Activated naive CD4-positive, alpha-beta T cell treated with Interleukin-2 at 50 U/mL for 16 hours (primary cell): ENCODE measurements at places on chromosomes 12 and 14.

GRCh38 chr12:2323532-2324255, 270.9 kb downstream of the CACNA1C start:
- DNase-seq, result no peak

DNA sequence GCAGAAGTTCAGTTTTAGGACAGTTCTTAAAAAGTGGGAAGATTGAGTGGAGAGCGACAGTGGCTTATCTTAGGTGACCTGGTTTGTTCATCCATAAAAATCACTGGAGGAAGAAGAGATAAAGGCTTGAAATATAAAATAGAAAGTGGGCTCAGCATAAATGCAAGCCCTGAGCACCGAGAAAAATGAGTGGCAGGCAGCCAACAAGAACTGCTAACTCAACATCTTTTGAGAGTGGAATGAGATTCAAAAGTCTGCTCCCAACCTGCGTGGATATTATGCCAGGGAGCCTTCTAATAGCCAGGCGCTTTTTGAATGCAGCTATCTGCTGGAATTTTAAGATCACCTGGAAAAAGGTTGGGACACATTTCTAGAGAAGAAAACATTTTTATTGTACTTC, 666.5 kb downstream of the FLRT2 start:
- DNase-seq, result no peak

DNA sequence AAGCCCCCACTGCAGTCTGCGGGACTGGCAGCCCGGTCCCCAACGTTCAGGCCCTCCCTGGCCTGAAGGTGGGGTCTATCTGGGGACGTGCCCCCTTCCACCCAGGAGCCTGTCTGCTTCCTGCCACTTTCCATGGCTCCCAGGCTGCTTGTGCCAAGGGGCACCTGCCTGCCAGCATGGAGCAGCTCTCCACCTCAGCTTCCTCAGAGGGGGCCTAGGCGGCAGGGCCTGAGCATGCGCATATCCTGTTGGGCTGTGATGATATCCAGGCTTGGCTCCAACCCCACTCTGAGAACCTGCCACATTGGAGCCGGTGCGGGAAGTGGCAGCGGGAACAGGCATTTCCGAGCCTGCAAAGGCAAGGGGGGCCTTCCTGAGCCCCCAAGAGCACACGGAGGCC, 57.4 kb downstream of the FUT8 start:
- no peak for DNase-seq

- DNase-seq, result no peak
Observed at GRCh38 chr12:122789637-122790036, 15.3 kb downstream of the CCDC62 start.

DNA sequence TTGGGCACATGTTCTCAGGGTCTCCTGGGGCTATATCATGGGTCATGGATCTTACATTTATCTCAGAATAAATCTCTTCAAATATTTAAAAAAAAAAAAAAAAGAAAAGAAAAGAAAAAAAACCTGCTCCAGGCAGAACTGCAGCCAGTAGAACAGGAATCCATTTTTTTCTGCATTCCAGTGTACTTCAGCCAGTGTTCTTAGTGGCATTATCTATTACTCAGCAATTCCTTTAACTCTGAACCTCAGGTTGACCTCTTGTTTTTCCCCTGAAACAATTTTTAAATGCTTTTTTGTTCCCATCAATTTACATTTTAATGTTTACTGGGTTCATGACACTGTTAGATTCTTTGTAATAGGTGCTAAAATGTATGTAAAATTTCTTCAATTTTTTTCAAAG, 66.7 kb upstream of the STXBP6 start:
- no peak for DNase-seq

DNA sequence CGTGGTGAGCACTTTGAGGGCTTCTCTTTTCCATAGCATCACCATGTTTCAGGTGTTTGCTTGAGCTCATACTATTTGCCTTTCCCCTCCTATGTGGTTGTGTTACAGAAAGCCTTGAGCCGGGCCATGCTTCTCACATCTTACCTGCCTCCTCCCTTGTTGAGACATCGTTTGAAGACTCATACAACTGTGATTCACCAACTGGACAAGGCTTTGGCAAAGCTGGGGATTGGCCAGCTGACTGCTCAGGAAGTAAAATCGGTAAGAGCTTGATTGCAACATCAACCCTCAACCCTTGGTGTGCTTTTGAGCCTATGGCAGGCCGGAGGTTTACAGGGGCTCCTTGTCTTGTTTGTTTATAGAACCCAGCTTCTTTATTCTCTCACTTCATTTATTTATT, 8.1 kb downstream of the LETMD1 start:
- no peak for DNase-seq

- no peak for DNase-seq
Observed at GRCh38 chr14:50534997-50535396, 2.6 kb upstream of the MAP4K5 start.

- no peak for DNase-seq
Observed at GRCh38 chr14:72452774-72453173, 441.1 kb downstream of the DPF3 start.

DNA sequence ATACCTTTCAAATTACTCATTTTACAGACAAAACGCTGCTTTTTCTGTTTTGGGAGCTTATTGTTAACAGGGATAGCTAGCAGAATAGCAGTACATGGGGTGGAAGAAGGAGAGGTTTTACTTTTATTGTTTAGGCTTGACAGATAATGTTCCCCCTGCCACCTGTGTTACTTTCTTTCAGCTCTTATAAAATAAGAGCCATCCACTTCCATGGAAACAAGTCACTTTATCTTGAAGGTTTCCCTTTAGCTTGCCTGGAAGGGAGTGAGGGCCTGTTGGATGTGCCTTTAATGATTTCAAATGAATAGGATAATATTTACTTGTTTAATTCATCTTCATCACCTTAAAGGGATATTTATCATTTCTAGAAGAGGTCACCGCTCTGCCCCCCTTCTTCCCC, 23.3 kb downstream of the GPATCH2L start:
- no peak for DNase-seq

DNA sequence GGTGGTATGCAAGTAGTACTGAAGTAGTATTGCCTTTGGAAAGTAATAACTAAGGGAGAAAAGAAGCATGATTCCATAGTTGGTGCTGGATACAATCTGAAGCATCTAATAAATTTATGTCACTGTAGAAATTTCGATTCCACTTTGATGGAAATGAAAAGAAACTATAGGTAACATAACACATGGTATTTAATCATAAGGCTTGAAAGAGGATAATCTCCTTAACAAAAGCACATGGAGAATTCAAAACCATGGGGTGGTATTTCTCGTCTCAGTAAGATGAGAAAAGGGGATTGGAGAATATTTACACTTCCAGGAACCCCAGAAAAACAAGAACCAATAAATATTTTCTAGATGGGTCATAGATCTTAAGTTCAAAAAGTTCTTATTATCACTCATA, 72.7 kb downstream of the NDUFA12 start:
- no peak for DNase-seq

DNA sequence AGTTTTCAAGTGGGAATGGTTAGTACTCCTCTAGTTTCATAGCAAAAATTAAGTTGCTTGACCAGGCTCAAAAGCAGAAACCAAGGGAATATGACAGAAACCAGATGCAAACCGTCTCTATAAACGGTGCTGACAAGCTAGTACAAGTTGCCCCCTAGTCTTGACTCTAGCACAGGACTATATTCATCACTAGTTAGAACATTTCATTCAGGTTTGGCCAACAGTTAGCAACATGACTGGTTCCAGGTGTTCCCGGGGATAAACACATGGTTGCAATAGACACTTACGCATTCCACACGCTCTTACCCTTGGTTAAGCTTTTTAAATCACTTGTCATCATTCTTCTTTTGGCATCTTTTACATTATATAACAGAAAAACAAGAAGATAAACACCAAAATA, 103.6 kb downstream of the SCFD1 start:
- DNase-seq, result no peak

- DNase-seq, result no peak
Observed at GRCh38 chr12:52400906-52401305, 5.2 kb downstream of the KRT82 start.

DNA sequence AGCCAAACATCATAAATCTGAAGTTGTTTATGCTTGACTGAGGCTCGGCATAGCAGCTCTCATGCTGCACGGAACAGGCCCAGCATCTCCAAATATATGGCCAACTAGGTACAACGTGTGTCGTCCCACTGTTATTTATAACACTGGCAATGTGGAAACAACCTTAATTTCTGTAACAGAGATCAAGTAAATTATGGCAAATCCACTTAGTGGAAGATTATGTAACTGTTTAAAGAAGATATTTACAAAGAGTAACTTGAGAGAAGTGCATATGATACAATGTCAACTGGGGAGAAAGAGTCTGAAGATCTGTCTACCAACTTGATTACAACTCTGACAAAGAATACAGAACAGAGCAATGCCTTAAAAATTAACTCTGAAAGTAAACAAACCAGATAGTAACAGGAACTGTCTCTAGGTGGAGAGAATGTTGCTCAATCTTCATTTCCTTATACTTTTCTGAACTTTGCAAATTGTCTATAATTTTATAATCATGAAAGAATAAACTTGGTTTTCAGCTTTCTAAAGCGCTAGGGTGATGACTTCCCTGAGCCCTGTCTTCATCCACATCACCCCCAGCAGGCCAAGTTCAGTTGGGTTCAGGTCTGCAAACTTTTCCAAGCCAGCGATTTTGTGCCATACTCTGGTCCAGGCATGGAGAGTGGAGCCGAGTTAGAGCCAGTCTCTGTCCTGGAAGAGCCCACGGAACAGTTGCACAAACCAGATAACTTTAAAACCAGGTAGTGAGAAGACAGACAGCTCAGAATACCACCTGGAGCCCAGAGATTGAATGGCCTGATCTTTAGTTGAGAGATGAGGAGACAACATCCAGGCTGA, 44.3 kb upstream of the BDKRB2 start:
- DNase-seq, result no peak

GRCh38 chr14:54220704-54221431, 175.9 kb upstream of the CDKN3 start:
- DNase-seq, result no peak

- no peak for DNase-seq
Observed at GRCh38 chr14:63737582-63738006, 9.7 kb upstream of the SGPP1 start.

- DNase-seq, result no peak
Observed at GRCh38 chr14:59091976-59092375, 96.5 kb upstream of the DAAM1 start.
